ENCODE measurements at places on chromosomes 3 and 15.

DNA sequence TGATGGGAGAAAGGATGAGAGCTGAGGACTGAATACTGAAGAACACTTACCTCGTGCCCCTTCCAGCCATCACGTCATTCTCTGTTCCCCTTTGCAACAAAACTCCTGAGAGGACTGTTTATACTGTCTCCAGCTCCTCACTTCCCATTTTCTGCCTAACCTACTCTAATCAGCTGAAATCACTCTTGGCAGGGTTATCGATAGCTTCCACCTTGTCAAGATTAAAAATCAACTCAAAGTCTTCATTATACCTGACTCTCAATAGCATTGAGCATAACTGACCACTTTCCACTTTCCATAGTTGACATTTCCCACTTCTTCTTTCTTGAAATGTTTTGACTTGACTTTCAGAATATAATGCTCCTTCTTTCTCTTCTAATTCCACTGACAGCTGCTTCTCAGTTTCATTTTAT, 4.3 kb downstream of the BTBD1 start:
- no peak for DNase-seq

DNA sequence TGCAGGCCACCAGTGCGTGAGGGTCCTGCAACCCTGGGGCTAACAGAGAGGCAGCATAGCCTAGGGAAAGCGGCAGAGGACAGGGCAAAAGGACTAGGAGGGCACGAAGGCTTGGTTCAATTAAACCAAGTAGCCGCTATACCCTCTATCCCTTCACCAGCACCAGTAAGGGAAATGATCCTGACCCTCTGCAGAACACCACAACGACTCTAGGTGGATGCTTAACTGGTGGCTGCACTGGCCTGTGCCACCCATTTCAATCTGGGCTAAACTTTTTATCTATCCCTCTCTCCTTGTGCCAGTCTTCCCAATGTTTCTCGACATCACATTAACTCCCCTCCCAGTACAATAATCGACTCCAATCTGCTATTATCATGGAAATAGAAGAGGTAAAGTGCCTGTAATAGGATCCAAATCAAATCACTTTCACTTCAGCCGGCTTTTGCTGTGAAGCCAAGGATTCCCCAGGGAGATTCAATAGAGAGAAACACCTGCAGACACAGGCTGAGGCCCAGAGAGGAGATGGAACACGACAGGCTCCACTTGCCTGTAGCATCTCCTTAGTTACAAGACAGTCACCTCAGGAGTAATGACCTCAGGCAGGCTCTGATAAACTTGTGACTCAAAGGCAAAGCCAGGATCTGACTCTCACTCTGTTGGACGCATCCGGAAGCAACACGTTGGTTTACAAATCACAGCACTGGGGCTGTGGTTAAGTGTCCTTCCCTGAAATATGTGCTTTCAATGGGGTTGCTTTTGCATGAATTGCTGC, 791.6 kb upstream of the ARRDC4 start:
- no peak for DNase-seq

DNA sequence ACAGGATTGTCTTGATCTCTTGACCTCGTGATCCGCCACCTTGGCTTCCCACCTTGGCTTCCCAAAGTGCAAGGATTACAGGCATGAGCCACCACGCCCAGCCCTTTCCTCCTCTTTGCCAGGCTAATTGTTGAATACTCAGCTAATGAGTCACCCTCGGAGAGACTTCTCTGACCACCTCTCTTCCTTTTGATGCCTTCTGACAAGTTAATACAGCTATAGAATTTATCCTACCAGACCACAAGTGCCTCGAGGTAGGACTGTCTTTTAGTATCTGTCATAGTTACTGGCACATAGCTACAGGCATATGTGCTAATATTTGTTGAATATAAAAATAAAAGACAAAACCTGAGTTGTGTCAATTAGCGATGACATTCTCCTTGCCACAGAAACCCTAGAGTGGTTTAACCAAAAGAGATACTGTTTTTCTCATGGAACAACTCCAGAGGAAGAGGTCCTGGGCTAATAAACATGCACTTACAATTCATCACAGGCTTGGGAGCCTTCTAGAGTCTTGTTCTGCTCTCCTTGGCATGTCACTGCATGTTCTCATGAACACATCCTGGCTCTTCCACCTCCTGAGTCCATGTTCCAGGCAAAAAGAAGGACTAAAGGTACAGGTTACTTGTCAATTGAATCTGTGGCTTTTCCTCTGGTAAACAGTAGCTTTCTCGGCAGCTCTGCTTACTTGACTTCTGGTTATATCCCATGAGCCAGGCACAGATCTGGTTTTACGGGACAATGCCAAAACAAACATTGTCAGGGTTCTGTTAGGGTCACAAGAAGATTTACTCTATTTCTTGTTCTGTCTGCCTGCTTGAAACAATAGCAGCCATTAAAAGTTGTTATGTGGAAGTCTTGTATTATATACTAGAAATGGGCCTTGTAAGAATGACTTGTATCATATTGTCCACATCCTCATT, 332.3 kb downstream of the THSD4 start:
- DNase-seq = no peak

DNA sequence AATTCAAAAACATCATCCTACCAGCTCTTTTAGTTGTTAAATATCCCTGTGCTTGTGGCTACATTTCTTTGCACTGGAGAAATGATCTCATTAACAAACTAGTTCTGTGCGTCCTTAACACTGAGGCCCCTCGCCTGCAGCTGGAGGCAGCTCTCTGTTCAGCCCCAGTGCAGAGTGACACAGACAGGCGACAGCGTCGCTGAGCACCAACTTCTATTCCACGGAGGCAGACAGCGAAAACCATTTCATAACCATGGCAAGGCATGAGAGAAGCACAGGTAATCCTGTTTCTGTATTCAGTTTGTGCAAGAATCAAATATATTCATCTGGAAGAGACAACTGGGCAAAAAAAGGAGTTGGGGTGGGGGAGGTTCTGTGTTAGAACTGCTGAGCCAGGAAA, 530.7 kb downstream of the ZIC1 start:
- DNase-seq = no peak

DNA sequence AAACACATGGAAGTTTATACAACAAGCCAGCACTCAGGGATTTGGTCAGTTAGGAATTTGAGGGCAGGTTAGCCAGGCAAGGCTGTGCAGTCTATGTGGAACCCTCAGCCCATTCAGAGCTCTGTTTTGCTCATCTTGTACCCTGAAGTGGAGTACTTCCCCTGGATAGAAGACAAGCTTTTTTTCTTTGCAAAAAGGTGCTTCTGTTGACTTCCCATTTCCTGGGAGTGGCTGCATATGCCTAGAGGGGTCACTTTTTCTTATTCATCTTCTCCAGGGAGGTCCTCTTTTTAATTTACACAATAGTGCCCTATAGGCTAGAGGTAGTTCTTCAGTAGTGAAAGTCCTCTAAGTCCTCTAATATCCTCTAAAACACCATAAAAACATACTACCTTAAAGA, 225.0 kb upstream of the P2RY1 start:
- DNase-seq = no peak

GRCh38 chr15:40764629-40765103, 798 bp downstream of the GCHFR start:
- DNase-seq = no peak

- no peak for DNase-seq
These were observed 1234.7 kb downstream of the NSUN3 start for GRCh38 chr3:95297581-95297980.

DNA sequence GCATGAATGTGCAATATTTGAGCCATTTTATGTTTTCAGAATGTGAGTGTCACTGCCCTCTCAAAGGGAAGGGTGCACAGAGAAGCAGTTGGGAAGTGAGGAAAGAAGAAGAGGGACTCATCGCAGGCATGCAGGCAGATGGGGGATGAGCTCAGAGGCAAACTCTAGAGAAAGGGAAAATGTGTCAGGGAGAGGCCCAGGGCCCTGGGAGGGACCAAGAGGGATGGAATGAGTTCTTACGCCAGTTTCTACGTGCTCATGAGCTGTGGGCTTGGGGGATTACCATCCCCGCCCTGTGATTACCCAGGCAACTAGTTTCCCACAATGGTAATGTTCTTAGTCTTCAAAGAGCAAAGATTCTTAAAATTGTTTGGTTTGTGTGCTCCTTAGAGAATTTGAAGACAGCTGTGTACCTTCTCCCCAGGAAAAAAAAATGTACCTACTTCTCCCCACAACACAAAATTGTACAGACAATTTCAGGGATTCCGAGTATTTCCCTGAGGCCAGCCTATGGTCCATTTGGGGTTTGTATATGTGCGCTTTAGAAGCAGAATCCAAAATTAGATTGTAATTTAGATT, 17.8 kb downstream of the GCSAM start:
- DNase-seq = no peak

- DNase-seq = no peak
These were observed 142.8 kb downstream of the NUP210 start for GRCh38 chr3:13277196-13277813.

DNA sequence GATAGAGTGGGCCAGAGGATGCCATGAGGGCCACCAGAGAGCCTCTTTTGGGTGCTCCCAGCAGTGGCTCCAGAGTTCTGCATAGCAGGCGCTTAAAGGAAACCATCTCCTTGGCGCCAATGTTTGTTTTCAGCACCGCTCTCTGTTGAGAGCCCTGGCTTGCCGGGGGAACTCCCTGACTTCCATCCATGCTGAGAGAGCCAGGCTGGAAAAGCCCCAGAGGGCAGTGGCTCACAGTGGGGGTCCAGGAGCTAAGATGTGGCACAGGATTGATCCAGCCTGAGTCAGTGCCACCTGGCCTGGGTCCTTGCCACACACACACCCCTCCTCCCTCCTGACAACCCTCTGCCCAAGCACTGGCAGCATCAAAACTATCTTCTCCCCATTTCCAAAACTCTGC, 50.4 kb upstream of the HACD2 start:
- no peak for DNase-seq

DNA sequence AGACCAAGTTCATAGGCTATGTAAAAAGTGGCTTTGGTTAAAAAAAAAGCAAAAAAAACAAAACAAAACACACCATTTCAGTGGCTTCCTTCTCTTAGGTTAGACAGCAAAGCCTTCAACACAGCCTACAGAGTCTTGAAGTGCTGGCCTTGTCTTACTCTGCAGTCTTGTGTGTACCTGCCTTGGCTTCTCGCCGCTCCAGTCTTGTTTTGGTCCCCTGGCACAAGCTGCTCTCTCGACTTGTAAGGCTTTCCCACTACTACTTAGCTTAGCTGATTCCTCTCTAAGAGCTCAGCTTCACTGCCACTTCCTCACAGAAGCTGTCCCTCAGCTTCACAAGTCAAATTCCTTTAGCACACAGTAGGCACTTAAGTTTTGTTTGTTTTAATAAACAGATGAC, 63.0 kb downstream of the ST3GAL6 start:
- DNase-seq = no peak

- no peak for DNase-seq
These were observed 419.8 kb upstream of the WNT5A start for GRCh38 chr3:55906896-55907295.

- DNase-seq = no peak
These were observed 36.2 kb downstream of the SEMA5B start for GRCh38 chr3:122991236-122991985.

DNA sequence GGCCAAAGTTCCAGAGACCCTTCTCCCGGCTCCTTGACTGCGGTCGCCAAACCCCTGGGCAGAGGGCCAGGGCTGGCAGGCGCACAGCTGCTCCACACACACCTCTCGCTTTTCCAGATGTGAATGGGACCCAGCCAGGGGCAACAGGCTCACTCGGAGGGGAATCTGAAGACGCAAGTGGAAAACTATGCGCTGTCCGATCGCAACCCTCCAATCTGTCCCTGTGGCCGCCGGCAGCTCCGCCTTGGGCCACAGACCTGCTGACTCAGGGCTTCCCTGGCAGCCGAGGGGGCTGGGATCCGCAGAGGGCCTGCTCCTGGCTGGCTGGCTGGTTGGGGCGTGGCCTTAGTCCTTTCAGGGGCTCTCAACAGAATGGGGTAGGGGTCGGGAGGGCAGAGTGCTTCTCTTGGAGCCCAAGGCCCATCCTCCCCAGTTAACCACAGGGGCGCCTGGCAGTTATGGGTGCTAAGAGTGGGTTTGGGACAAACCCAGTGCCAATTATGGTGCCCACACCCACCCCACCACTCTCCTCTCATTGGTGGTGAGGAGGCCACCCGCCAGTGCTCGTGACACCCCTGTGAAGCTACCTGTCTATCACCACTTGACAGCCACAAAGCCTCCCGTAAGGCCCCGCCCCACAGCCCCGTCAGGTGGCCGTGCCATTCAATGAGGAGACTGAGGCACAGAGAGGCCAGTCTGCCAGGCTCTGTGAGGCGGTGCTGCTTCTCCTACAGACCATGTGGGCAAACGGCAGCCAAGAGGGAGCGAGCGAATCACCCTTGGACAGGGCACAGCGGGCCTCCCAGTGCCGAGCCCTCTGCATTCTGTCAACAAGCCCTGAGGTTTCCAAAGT, 53.8 kb downstream of the IQSEC1 start:
- no peak for DNase-seq

DNA sequence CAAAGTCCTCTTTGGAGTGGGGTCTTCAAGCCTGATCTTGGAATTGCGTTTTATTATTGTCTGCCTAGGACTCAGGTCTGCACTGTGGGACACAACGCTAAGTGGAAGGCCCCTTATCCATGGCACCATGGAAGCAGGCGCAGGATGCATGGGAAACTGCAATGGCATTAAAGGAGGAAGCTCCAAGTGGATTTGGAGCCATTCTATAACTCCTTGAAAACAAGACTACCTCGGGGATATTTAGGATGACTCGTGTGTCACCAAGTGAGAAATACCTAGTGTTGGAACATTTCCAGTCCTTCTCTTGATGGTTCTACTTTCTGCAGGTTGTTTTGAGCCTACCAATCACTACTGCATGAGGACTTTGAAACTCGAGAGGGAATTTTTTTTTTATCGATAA, 126.6 kb upstream of the ZBED2 start:
- DNase-seq = no peak

GRCh38 chr15:70963199-70963598, 70.6 kb downstream of the LRRC49 start:
- no peak for DNase-seq
